ENCODE measurements at places on chromosomes 13 and 19. TPM values are rescaled to one million over a fixed set of nuclear protein-coding genes. Genes with fewer than 3 reads are reported as not detected.
A peak's percentile ranks its signal among the peaks of the same experiment; 100 is the strongest.

Gene ZSCAN4
- total RNA-seq = not detected

Gene GNG7
- not detected for total RNA-seq

- DNase-seq = no peak
- no peaks in the 10 kb centered on the region for H3K27me3 ChIP-seq
These were observed 37.7 kb upstream of the DCUN1D2 start for GRCh38 chr13:113528101-113528812.

GRCh38 chr19:2221250-2221831, 14.8 kb downstream of the PLEKHJ1 start:
- peaks cover 13% of the 10 kb centered on the region for H3K4me1 ChIP-seq
- no peak overlapping the region for H3K27ac ChIP-seq
- no peak for DNase-seq
- peaks cover 20% of the 10 kb centered on the region for H3K36me3 ChIP-seq
- H3K4me3 ChIP-seq = no peak overlapping the region

Gene CLEC4G
- total RNA-seq = not detected

DNA sequence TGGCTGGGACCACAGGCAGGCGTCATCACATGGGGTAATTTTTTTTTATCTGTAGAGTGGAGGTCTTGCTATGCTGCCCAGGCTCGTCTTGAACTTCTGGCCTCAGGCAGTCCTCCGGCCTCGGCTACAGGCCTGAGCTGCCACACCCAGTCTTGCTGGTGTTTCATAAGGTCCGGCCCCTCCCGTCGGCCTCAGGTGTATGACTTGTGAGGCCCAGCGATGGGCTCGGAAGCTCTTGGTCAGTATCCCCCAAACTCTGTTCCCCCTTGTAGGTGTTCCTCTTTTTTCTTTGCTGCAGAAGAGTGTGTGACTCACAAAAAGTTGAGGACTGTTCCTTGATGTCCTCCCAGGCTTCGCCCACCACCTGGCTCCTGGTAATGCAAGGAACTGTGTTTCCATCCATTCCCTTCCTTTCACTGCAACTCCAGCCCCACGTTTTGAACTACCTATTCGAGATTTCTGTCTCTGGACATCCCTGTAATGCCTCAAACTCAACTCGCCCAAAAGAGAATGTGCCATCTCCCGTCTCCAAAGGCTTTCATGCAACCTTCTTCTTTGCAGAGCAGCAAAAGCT, 5.0 kb downstream of the USF2 start:
- H3K36me3 ChIP-seq = peaks cover 22% of the 10 kb centered on the region
- no peak overlapping the region for H3K4me3 ChIP-seq
- peaks cover 7% of the 10 kb centered on the region for H3K4me1 ChIP-seq
- H3K27ac ChIP-seq = no peak overlapping the region
- no peaks in the 10 kb centered on the region for H3K27me3 ChIP-seq

GRCh38 chr19:50777261-50777660, 7.0 kb downstream of the GPR32 start:
- DNase-seq = no peak
- H3K4me3 ChIP-seq = no peak overlapping the region
- H3K4me1 ChIP-seq = no peaks in the 10 kb centered on the region
- no peaks in the 10 kb centered on the region for H3K36me3 ChIP-seq
- H3K27ac ChIP-seq = no peak overlapping the region

DNA sequence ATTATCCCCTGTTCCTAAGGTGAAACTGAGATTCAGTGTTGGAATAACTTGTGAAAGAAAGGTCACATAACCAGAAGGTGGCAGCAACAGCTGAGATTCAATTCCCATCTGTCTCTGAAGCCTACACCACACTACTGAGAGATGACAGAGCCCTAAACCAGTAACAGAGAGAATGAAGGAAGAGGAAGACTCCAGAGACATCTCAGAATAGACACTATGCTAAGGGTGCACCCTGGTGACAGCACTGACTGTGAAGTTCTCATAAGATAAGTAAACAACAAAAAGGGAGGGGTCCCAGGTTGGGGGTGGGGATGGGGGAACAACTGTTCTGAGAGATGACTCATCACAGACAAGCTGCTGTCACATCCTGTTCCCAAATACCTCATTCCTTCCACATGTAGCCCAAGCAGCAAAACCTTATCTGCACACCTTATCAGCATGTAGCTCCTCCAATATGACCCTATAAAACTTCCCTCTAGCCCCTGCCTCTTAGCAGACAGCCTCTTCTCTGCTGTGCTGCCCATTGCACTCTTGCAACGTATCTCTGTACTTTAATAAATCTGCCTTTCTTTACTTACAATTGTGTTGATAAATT, 46.5 kb downstream of the UTP14C start:
- H3K4me3 ChIP-seq = no peak overlapping the region
- H3K27me3 ChIP-seq = peaks cover 26% of the 10 kb centered on the region
- H3K27ac ChIP-seq = no peak overlapping the region
- peaks cover 10% of the 10 kb centered on the region for H3K4me1 ChIP-seq

Gene ZNF180
- 12.7 TPM for total RNA-seq

Gene SUGP2
- total RNA-seq = 126 TPM

DNA sequence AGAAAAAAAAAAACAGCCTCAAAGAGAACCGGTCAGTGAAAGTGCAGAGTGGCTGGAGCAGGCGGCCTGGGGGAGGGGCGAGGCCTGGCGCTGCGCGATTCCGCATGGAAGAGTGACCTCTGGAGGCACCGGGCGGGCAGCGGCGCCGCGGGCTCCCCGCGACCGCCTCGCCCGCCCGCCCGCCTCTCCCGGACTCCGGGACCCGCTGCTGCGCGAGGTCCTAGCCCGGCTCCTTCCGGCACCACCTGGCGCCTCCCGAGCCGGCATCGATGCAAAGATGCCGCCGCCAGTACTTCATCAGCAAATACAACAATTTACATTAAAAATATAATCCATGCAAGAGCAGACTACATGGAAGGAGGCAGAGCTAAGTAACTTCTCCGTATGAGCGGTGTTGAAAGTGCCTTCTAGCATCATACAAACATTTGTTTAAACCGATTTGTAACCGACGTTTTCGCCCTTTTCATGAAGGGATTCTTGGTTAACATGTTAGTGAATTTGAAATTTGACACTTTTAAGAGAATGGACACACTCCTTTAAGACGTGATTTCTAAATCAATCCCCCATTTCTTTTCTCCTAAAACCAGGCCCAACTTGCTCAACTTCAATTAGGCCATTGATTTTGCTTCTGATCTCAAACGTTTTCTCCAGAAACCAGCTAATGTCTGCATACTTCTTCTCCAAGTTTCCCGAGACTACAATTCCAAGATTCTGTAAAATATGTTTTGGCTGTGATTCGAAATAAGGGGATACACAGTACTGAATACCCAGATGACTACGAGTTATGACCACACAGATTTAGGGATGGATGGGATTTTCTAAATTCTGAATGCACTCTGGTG, 2.1 kb downstream of the EFNB2 start:
- H3K4me1 ChIP-seq = peaks cover 14% of the 10 kb centered on the region
- H3K27ac ChIP-seq = peak overlapping the region; percentile 56
- H3K4me3 ChIP-seq = peak overlapping the region; percentile 7
- peak; percentile 41 for DNase-seq

DNA sequence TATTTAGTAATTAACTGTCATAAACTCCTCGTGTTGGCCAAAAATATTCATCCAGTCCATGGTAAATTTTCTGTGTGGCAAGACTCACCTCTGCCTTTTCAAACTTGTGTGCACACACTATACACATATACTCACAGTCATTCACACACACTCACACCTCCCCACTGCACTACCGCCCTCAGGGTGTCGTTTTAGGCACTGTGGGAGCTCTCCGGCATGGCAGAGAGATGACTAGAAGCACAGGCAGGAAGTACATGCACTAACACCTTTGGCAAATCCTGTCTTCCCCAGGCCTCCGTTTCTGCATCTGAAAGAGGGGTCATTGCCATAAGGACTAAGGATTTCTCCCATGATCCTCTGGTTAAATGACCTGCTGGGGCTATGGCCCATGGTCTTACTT, 62.6 kb upstream of the FARP1 start:
- DNase-seq = no peak
- peaks cover 5% of the 10 kb centered on the region for H3K27me3 ChIP-seq
- no peak overlapping the region for H3K27ac ChIP-seq
- H3K36me3 ChIP-seq = no peaks in the 10 kb centered on the region

DNA sequence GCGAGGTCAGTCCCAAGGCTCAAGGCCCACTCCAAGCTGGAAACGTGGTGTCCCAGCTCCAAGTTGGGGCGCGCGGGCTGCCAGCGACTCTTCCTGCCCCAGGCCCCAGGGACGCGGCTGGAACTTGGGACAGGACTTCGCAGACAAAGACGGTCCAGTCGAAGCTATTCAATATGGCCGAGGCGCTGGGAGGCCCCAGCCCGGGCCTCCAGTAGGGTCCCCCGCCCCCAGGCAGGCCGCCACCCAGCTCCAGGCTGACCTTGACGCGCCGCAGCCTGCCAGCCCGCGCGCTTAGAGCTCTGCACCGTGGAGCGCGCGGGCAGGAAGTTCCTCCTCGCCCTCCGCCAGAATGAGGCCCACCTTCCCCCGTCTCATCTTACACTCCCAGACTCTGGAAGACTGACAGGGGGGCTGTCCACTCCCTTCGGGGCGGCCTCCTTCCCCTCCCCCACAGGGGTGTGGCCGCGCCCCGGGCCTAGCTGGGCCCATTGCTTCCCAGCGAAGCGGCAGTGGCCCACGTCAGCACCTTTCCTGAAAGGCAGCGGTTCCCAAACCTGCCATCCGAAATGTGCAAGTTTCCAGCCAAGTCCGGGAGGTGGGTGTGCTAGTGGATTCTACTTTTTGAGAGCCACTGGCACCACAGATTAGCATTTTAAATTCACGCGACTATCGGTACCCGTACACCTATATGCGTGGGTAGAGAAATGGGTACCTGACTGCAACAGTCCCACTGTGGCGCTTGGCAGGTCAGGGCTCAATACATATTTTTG, at the start of gene CCDC8:
CCDC8 (minus strand) TSS at position 303 of the 770 bp plus-strand sequence. CDS start 754 bp downstream, outside the sequence.
- no peaks in the 10 kb centered on the region for H3K4me1 ChIP-seq
- H3K36me3 ChIP-seq = no peaks in the 10 kb centered on the region
- H3K27me3 ChIP-seq = peaks cover 72% of the 10 kb centered on the region
- no peak within 1 kb of the TSS for H3K27ac ChIP-seq
- DNase-seq = no peak

- H3K4me1 ChIP-seq = peaks cover 13% of the 10 kb centered on the region
- H3K27me3 ChIP-seq = peaks cover 10% of the 10 kb centered on the region
- no peak overlapping the region for H3K27ac ChIP-seq
- H3K36me3 ChIP-seq = no peaks in the 10 kb centered on the region
- DNase-seq = peak; percentile 66
These were observed 51.9 kb downstream of the CELF5 start for GRCh38 chr19:3276341-3276799.

Gene KPNA3
- total RNA-seq = 35.3 TPM

- peaks cover 7% of the 10 kb centered on the region for H3K4me1 ChIP-seq
- H3K4me3 ChIP-seq = no peak overlapping the region
- no peak overlapping the region for H3K27ac ChIP-seq
These were observed 6.3 kb downstream of the HAUS5 start for GRCh38 chr19:35618857-35619256.
